ENCODE measurements at places on chromosomes 11 and 22. TPM values are rescaled to one million over a fixed set of nuclear protein-coding genes. Genes with fewer than 3 reads are reported as not detected.

OR2AG1 gene
- not detected for total RNA-seq

CLDN5 gene
- total RNA-seq: 2.1 TPM

APOBEC3F gene
- total RNA-seq: 1.5 TPM

OR51B2 gene
- total RNA-seq: not detected

PHLDA2 gene
- total RNA-seq: 19.1 TPM

MRGPRE gene
- total RNA-seq: not detected

SAA1 gene
- 15.5 TPM for total RNA-seq

KIRREL3 gene
- total RNA-seq: 0.23 TPM

ELMOD1 gene
- total RNA-seq: not detected

SLC1A2 gene
- 2.0 TPM for total RNA-seq

RTN4RL2 gene
- 10.6 TPM for total RNA-seq

CARD16 gene
- total RNA-seq: 2.6 TPM

PKP3 gene
- total RNA-seq: 11.9 TPM

MMP3 gene
- total RNA-seq: not detected

DNAJB7 gene
- total RNA-seq: not detected

SLC25A18 gene
- total RNA-seq: 0.60 TPM

LRRC75B gene
- total RNA-seq: 25.3 TPM

MCHR1 gene
- total RNA-seq: not detected

ZNF215 gene
- total RNA-seq: 2.5 TPM

NNMT gene
- 1,634 TPM for total RNA-seq

OR8G1 gene
- total RNA-seq: not detected

CCDC157 gene
- total RNA-seq: 3.2 TPM

DUSP8 gene
- total RNA-seq: 0.70 TPM

TRABD gene
- 21.9 TPM for total RNA-seq

DTX4 gene
- total RNA-seq: 10.0 TPM

MAJIN gene
- total RNA-seq: not detected

AIFM3 gene
- total RNA-seq: 1.1 TPM

OR4C45 gene
- not detected for total RNA-seq

CRYBB1 gene
- not detected for total RNA-seq

CRYBA4 gene
- not detected for total RNA-seq

FLRT1 gene
- total RNA-seq: 0.12 TPM

ADAMTS15 gene
- 51.1 TPM for total RNA-seq

OR52I2 gene
- total RNA-seq: not detected

CCDC116 gene
- total RNA-seq: not detected

ARHGEF17 gene
- 40.4 TPM for total RNA-seq

USH1C gene
- not detected for total RNA-seq

FGF3 gene
- total RNA-seq: not detected

FAT3 gene
- 0.68 TPM for total RNA-seq

RAG2 gene
- total RNA-seq: not detected

MICAL2 gene
- total RNA-seq: 92.9 TPM

THY1 gene
- total RNA-seq: 438 TPM

IRAG1 gene
- 4.2 TPM for total RNA-seq

CALCB gene
- total RNA-seq: 0.09 TPM

CASP5 gene
- not detected for total RNA-seq

MMP7 gene
- total RNA-seq: not detected

PATE2 gene
- not detected for total RNA-seq

KCNQ1 gene
- not detected for total RNA-seq

GRAP2 gene
- total RNA-seq: not detected

CRY2 gene
- total RNA-seq: 14.1 TPM

MN1 gene
- 37.7 TPM for total RNA-seq

SDF2L1 gene
- 50.3 TPM for total RNA-seq

TP53AIP1 gene
- not detected for total RNA-seq

GAS2L1 gene
- total RNA-seq: 15.7 TPM

SUSD2 gene
- 19.1 TPM for total RNA-seq

LBHD1 gene
- 2.6 TPM for total RNA-seq
